Activated T-cell treated with anti-CD3 and anti-CD28 coated beads for 1 hour (primary cell): ENCODE measurements at places on chromosomes 5 and 9.

- no peak for DNase-seq
Measured at GRCh38 chr9:35515766-35516165, 25.9 kb downstream of the RUSC2 start.

GRCh38 chr9:126704892-126705766, 91.4 kb downstream of the LMX1B start:
- DNase-seq: peak; percentile 85

DNA sequence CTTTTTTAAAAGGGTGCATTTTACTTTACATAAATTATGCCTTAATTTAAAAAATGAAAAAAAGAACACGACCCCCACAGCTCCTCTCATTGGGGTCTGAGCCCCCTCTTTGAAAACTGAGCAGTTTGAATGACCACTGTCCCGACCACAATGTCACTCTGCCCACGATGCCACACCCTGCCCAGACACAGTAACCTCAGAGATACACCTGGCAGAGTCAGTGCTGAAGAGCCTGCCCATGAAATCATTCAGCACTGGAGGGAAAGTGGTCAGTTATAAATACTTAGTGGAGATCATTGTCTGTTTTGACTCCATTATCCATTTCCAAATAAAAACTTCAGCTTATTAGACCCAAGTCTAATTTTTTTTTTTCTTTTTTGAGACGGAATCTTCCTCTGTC, 49.3 kb downstream of the DNAJC21 start:
- DNase-seq: no peak

- no peak for DNase-seq
Measured at GRCh38 chr5:10761933-10762775, 1.1 kb upstream of the DAP start.

GRCh38 chr5:117230375-117230774, 655.8 kb upstream of the SEMA6A start:
- no peak for DNase-seq

GRCh38 chr5:56326770-56327169, 93.6 kb upstream of the ANKRD55 start:
- DNase-seq: no peak

GRCh38 chr5:2187156-2187555, 304.4 kb upstream of the IRX4 start:
- no peak for DNase-seq

GRCh38 chr9:38039090-38039906, 29.7 kb downstream of the SHB start:
- DNase-seq: no peak

DNA sequence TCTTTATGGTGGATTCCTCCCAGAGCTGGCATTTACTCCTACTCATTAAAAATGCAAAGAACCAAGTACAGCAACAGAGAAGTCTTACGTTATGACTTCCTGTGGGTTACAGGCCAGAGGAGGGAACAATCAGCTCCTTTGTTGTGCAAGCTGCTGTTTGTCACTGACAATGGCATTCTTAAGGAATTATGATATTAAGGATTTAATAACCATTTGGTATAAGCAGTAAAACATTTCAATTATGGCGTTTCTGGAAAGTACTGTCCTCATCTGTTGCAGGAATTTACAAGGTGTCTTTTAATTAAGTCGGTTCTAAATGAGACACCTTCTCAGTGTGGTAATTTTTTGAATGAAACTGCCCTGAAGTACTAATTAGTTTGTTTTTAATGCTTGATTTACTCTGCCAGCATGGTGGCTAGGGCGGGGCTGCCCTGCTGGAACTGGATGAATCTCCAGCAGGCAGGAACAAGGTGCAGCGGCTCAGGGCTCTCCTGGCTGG, 49.1 kb upstream of the VDAC1 start:
- no peak for DNase-seq
